ENCODE measurements at places on chromosomes 11 and 22.

- no peak for DNase-seq
Measured at GRCh38 chr11:75463106-75463774, 30.2 kb upstream of the KLHL35 start.

GRCh38 chr11:65225279-65226102 lies 36.3 kb upstream of the POLA2 start:
- DNase-seq, result peak; percentile 45

DNA sequence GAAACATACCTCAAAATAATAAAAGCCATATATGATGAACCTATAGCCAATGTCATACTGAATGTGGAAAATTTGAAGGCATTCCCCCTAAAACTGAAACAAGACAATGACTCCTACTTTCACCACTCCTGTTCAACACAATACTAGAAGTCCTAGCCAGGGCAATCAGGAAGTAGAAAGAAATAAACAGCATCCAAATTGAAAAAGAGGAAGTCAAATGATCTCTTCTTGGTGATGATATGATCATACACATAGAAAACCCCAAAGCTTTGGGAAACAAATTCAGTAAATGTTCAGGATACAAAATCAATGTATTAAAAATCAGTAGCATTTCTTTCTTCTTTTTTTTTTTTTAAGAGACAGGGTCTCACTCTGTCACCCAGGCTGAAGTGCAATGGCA lies 109.9 kb downstream of the DLG2 start:
- DNase-seq, result no peak

GRCh38 chr11:120130176-120130980 lies 7.5 kb downstream of the TRIM29 start:
- no peak for DNase-seq

DNA sequence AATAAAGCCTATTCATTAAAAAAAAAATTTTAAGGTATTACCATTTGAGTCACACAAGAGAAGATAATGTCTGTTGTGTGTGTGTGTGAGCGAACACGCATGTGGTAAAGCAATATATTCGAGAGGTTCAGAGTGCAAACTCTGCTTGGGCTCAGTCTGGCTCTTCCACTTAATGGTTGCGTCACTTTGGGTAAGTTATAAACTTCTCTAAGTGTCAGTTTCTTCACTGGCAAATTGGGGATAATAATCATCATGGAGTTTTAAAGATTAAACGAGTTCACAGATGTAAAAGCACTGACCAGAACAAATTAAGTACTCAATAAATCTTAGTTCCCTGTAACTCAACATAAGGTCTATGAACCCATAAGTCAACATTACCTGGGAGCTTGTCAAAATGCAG lies 37.0 kb downstream of the SIK3 start:
- no peak for DNase-seq
